Substantia nigra (tissue), 51 donors: ENCODE measurements at places on chromosomes 2 and 18.

DNA sequence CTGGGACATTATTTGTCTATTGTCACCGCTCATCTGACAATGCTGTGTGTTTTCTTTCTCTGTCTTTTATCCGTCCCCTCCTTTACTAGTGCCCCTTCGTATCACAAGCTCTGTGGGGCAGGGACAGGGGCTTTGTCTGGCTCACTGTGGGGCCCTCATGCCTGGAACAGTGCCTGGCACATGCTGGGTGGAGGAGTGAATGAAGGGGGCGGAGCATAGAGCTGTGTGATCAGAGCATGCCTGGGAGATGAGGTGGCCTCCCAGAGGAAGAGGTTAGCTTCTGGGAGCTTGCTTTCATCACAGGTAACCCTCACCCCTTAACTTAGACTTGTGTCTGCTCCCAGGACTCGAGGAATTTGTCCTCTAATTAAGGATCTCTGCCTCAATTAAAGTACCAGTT lies 16.4 kb downstream of the MTCL1 start:
- no peak for DNase-seq

DNA sequence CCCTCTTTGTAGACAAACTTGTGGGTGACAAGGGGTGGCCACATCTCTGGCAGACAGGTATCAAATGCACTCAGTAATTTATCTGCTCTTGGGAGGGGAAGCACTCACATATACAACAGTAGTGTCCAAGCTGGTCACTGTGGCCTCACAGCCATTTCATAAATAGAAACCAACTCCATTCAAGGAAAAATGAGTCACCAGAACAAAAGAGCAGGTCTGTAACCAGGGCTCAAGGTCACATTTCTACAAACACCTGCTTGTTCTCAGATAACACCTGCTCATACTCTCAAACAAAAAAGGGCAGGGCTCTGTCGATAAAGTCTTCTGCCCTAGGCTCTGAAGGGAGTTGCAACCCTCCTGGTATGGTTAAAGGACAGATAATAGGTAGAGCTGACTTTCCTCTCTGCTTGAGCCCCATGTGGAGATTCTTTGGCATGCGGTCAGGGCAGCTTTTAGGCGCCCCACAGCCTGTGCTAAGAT lies 459.0 kb downstream of the BCL11A start:
- DNase-seq, result no peak

DNA sequence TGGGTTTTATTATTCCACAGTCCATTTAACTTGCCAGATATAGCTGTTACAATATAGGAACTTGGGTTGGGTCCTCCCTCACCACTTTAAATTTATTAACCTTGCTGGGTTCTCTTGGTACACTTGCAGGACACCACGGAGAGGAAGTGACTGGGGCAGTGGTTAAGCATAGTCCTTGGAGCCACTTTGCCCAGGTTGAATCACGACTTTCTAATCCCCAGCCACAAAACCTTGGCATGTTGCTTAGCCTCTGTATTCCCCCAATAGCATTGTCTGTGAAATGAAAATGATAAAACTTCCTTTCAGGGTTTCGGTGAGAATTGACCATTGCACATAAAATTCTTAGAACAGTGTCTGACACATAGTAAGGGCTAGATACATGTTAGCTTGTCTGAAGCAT lies 221.2 kb downstream of the IRS1 start:
- DNase-seq, result no peak

DNA sequence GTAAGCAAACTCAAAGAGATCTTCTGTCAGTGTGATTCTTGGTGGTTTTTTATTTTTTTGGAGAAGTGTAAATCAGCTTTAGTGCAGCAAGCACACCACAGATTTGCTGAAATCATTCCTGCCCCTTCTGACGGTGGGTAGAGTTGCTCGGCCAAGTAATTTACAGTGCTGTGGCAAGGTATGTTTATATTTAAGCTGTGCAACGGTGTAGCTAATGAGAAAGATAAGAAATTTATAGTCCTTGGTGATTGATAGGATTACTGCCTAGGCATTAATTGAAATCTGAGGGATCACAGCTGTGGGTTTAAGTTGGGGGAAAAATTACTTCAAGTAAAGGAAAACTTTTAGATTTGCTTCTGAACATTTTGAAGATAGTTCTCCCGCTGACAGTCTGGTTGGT lies 286.6 kb downstream of the AGAP1 start:
- DNase-seq, result no peak

- no peak for DNase-seq
Measured at GRCh38 chr2:111905990-111906735, 7.8 kb downstream of the MERTK start.

- DNase-seq, result no peak
Measured at GRCh38 chr2:890791-891190, 59.9 kb upstream of the SNTG2 start.

DNA sequence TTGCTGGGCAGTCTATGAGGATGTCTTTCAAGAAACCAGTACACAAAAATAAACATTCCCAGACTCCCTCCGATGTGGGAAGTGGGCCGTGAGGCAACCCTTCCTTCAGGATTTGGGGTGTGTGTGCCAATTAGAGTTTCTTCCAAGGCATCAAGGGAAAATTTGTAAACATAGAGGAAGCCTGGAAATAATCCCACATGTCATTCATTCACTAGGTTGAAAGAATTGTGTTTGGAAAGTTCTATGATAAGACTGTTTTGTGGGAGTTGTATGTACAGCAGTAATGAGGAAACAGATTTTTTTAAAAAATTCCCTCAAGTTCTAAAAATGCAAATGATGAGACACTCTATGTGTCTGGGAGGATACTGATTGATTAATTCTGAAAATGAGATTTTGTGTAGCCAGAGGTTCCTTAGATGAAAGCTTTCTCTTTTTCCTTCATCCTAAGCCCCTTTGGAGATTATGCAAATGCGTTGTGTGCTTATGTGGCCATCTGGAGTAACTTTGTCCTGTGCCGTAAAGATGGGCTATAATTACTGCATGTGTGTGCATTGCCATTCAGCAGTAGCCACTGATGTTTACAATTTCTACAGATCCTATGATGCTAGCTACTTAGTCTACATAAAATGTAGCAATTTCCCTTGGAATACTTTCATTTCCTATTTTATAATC lies 107.8 kb upstream of the TPO start:
- no peak for DNase-seq

- no peak for DNase-seq
Measured at GRCh38 chr2:71243634-71244301, 16.9 kb upstream of the PAIP2B start.

GRCh38 chr2:111999809-112000208 lies 55.3 kb upstream of the TMEM87B start:
- DNase-seq, result no peak

- no peak for DNase-seq
Measured at GRCh38 chr2:62471816-62472215, 34.2 kb downstream of the TMEM17 start.

GRCh38 chr2:11343368-11343649 lies 1.1 kb downstream of the ROCK2 start:
- DNase-seq, result no peak

- DNase-seq, result no peak
Measured at GRCh38 chr2:74778381-74779264, 55.3 kb upstream of the HK2 start.

DNA sequence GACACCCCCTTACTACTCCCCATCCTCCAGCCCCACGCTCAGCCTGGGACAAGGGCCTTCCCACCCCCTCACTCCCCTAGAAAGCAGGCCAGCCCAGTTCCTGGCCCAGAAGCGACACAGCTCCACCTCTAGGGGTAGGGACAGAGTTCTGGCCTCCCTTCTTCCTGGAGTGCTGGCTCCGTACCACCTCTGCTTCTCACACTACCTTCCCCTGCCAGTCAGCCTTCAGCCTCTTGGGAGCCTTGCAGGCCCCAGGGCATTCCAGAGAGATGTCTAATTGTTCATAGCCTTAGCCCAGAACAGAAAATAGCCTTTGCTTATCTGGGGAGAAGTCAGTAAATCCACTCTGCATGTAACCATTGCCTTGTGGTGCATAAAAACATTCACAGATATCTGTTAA lies 13.1 kb upstream of the CATIP start:
- DNase-seq, result no peak

GRCh38 chr2:194105358-194105757 lies 1551.7 kb upstream of the SLC39A10 start:
- DNase-seq, result no peak

DNA sequence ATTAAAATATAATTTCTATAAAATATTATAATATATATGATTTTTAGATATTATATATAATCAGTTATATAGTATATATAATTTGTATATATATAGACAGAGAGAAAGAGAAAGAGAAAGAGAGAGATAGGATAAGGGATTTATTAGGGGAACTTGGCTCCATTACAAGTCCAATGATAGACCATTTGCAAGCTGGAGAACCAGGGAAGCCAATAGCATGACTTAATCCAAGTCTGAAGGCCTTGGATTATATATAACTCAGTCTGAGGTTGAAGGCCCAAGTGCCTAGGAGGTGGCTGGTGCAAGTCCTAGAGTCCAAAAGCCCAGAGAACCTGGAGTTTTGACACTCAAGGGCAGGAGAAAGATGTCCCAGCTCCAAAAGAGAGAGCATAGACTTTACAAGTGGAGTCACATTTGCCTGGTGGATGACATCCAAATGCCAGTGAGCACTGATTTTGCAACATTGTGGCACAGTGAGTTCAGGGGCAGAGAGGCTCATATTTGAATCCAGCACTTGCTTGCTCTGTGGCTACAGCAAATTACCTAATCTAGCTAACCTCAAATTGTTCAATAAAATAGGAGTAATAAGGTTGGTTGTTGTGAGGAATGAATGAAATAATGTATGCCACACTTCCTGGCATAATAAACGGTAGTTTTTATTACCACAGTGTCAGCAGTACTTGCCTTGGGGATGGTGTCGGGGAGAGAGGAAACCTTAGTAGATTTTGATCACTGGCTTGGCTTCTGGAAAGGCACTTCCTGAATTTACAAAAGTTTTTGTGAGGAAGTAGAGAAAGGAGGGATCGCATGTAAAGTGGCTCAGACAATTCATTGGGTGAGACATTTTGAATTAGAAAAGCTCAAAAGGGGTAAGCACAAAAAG lies 69.6 kb upstream of the CD28 start:
- no peak for DNase-seq

- no peak for DNase-seq
Measured at GRCh38 chr2:233137040-233137439, 76.9 kb downstream of the INPP5D start.

DNA sequence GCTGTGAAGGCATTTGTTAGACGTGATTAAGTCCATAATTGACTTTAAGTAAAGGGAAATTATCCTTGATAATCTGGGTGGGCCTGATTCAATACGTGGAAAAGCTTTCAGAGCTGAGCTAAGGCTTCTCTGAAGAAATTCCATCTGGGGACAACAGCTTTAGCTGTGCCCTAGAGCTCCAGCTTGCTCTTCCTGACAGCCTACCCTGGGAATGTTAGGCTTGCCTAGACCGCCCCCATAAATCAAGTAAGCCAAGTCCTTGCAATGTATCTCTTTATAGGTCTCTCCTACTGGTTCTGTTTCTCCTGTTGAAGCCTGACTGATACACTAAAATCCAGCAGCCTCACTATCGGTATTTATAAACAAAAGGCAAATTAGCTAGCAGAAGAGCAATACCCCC lies 160.0 kb downstream of the STK39 start:
- no peak for DNase-seq

- no peak for DNase-seq
Measured at GRCh38 chr2:53173698-53174455, 593.7 kb upstream of the CHAC2 start.

- DNase-seq, result no peak
Measured at GRCh38 chr18:62037012-62037742, 144.4 kb upstream of the RNF152 start.

DNA sequence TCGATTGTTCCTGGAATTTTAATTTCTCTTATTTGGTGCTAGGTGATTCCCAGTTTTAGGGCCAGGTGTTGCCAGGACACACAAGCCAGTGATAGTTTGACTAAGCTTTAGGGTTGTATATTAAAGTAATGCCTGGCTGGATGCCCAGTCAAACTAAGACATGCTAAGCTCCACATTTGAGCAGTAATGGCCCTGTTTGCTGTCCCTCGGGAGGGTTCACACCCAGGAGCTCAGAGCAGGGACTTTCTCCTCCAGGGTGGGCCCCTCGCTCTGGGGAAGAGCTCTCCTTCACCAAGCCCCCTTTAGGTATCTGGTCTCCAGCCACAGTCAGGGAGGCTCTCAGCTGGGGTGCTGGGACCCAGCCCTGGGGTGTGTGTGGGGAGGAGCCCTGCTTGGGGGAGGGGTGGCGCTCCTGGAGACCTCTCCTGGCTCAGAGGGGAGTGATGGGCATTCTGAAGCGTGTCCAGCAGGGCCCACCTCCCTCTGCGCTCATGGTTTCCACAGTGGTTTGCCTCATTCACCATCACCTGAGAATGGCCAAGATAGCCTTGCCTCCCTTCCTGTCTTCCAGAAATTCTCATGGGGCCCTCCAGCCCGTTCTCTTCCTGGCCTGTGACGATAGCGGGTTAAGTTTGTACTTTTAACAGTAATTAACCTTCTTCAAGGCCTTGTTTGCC lies 31.7 kb downstream of the INPP4A start:
- no peak for DNase-seq

DNA sequence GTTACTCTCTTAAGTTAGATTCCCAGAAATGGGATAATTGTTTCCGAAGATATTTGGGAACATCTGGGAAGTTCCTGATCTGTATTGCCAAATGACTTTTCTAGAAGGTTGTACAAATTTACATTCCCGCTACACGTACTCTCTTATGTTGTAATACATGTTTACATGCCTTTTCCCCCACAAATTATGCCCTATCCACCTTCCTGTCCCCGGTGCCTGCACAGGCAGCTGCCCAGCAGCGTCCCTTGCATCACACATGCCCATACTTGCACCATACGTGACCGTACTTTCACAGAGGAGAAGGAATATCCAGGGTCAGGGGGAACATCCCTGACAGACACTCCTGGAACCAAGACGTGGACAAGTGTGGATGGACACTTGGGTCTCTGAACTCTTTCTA lies 24.2 kb upstream of the KLF11 start:
- no peak for DNase-seq
